Right atrium auricular region (tissue), 2 donors: ENCODE measurements at places on chromosomes 4 and X. TPM values are rescaled to one million over a fixed set of nuclear protein-coding genes. Genes with fewer than 3 reads are reported as not detected.
A peak's percentile ranks its signal among the peaks of the same experiment; 100 is the strongest.

Gene MORF4L2
- 198 TPM for total RNA-seq

DNA sequence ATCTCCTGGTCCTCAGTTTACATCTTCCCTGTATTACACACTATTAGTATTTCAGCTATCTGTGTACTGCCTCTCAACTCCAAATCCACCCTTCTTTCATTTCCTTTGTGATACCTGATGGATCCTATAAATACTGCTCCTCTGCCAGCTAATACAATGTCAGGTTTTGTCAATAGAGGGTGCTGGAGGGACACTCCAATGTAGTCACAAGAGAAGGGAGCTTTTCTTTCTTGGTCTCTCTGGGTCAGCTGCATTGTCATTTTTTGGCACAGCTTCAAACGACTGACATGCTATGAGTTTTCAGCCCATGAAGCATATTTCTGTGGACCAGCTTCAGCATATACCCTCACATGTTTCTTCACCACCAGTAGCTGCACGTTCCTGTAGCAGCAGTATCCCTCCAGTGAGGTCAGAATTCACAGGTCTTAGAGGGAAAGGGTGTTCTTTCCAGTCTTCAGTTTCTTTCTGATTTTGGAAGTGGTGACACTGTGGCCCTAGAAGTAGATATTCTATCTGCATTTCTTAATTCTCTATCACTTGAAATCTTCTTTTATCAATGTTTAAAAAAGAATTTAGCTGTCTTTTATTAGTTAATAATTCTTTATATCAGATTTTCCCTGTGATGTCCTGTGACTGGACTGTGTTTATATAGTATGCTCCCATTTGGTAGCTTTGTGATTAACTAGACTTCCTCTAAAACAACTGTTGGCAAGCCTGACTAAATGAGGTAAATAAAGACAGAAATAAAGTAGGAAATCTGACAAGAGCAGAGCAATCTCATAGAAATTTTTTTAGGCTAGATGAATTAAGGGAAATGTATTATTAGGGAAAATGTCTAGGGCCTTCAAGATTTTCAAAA lies 60.6 kb downstream of the GABRA2 start:
- no peak for DNase-seq

GRCh38 chrX:137101273-137101990 lies 67.6 kb upstream of the GPR101 start:
- DNase-seq: no peak

DNA sequence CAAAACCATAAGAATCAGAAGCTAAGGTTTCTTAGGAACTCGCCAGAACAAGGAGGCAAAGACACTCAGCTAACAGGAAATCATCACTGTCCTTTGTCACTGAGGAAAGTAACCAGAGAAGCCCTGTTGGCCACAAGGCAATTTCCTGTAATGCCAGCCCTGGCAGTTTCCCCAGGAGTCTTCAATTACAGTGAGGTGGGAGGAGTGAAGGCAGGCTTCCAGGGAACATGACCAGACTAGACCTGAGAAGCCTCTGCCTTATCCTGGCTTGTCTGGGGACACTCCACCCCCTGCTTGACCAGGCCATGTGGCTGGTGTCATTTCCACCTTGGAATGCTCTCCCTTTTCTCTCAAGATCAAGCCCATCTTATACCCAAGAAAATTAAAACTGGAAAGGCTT lies 125.3 kb downstream of the COL4A6 start:
- no peak for DNase-seq

DNA sequence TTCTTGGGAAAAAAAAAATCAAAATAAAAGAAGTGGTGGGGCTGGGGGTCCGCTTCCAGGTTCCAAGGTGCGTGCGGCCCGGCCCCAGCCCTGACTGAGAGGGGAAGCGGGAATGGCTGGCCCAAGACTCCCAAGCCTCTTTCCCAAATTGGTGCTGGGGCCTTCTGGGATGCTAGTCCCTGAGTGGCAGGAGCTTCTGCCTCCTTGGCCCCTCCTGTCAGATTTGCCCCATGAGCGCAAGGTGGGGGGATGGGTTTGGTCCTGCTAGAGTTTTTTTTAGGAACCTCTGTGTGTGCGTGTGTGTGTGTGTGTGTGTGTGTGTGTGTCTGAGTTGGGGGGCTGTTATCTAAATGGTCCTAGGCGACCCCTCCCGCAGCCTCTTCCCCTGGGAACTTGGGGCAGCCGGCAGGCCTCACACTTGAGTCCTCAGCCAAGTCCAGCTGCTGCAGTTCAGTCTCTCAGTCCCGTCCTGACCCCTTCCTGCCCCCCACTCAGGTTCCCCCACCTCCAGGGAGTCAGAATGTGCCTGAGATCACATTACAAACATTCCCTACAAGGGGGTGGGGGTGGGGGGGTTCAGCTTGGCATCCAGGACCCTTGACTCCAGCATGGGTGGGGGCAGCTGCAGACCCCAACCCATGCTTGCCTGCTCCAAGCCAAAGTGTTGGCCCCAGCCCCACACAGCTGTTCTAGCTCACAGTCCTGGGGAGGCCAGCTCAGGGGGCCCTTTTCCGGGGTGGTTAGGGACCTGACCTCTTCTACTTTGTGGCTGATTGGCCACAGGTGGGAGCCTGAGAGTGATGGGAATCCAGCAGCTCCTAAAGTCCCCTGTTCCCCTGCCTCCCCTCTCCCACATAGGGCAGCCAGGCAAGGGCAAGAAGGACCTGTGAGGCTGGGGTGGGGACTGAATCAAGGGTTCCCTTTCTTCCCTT lies 4.0 kb downstream of the EFNB1 start:
- DNase-seq: peak; percentile 46

DNA sequence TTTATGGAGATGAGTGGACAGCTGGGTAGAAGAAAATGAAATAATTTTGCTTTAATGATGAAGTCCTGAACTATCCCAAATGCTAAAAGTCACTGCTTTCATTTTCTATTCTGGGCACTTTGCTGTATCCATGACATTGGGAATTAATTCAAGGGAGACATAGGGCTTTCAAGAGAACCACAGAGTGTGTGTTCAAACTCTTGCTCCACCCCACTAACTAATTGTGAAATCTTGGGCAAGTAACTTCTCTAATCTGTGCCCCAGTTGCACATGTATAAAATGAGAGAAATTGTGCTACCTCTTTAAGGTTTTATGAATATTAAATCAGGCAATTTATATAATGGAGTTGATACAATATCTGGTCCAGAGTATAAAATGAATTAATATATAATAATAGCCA lies 1422.0 kb downstream of the ADGRL3 start:
- no peak for DNase-seq

GRCh38 chr4:101584306-101584705 lies 206.2 kb upstream of the BANK1 start:
- DNase-seq: no peak
